ENCODE measurements at places on chromosomes 6 and 20. TPM values are rescaled to one million over a fixed set of nuclear protein-coding genes. Genes with fewer than 3 reads are reported as not detected.

DNA sequence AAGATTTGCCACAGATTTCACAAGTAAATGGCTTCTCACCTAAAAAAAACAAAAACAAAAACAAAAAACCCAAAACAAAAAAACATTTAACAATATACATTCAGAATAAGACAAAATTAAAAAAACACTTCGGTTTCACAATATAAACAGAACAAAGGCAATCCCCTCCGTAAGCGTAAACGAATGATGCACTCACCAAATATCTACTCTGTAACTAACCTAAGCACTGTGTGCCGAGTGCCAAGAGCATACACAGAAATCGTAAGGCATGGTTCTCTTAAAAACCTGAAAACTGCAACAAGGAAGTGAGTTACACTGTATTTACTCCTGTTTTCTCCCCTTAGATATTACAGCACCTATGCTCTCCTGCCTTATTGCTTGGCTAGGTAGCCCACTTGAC is 12.1 kb upstream of the MICAL1 start:
- DNase-seq, result no peak

- no peak for DNase-seq
Measured at GRCh38 chr20:23126281-23127061, 40.3 kb upstream of the CD93 start.

DNA sequence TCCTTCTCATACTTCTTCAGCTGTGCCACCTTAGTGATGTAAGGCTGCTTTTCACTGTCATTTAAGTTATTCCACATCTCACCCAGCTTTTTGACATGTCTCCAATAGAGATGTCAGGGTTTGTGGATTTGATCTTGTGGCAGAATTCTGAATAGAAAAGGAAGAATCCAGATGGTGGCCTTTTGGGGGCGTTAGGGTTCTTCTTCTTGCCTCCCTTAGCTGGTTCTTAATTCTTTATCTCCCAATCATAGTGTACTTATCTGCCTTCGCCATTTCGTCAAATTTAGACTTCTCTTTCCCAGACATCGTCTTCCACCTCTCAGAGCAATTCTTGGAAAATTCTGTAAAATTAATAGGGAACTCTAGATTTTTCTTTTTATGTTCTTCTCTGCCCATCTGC is 422.9 kb downstream of the GJA1 start:
- no peak for DNase-seq

GRCh38 chr6:85684809-85685171 is 42.1 kb upstream of the SYNCRIP start:
- DNase-seq, result no peak

DNA sequence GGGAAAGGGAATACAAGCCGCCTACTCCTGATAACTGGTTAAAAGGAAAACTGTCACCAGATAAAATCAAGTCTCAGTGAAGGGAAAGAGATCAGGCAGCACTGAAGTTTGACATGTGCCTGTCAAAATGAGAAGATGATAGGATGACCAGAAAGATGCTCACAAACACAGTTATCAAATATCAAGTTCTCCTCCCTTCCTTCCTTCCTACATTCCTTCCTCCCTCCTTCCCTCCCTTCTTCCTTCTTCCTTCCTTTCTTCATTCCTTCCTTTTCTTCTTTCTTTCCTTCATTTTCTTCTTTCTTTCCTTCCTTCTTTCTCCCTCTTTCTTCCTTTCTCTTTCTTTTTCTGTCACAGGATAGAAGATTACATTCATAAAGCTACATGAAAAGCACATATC is 55.2 kb downstream of the MYB start:
- no peak for DNase-seq

DNA sequence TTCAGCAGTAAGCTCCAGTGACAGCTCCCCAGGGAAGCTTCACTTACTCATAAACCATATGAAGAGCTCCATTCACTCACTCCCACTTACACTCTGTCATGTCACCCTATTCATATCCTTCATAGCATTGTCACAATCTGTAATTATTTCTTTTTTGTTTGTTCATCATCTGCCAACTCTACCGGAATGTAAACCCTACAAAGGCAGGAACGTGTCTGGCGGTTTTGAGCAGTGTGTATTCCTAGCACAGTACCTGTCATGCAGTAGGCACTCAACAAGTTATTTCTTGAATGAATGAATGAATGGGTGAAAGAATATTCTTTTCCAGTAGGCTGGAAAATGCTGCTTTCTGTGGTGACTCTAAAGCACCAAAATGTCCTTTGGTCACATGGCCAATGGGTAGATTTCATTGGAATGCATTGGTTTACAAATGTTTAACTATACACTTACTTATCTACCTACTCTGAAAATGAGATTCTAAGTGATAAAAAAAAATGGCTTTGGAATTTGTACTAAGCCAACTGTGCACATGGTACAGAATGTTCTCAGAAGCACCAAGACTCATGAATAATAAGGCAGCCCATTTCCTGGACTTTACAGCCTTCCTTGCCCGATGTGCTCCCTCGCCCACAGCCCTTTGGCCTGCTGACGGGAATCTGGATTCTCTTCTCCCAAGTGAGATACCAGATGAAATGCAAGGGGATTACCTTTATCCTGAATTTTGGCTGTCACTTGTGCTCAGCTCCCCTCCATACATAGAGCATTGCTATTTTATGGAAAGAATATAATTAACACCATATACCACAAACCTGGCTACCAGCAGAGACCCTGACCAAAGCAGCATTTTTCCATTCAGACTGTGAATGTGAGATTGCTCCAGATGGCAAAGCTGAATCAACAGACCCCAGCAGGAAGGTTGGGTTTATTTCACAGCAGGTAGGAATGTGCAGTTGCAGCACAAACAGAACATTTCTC is 273.3 kb downstream of the ALDH8A1 start:
- DNase-seq, result no peak

- DNase-seq, result no peak
Measured at GRCh38 chr6:107635057-107635515, 145.2 kb downstream of the SOBP start.

GRCh38 chr6:90644492-90644891 is 57.6 kb upstream of the MAP3K7 start:
- DNase-seq, result no peak

DNA sequence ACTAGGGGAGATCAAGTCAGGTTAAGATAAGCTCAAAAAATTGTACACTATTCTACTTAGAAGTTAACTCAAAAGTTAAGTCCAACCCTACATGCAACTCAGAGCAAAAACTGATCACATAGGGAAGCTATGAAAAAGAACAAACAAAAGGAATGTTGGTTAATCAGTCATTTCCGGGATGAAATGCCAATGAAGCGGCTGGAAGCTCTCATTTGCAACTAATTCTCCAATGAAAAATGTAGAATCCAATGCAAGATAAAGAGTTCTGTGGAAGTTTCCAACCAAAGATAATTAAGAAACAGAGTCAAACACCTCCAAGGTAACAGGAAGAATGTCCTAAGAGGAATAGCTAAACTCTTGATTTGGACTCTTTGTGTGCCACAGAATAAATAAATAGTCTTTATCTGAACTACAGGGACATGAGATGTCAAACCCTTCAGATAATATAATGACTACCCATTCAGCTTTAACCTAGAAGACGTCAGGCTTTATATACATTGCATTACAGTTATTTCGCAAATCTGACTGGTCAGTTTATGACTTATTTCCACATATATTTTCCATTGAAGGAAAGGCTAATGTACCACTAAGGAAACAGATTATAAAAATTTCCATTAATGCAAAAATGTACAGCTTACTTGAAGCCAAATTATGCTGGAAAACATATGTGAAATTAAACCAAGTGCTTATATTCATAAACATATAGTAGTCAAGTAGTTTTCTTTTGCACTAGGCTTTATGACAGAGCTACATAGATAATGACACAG is 48.0 kb upstream of the DST start:
- DNase-seq, result no peak

DNA sequence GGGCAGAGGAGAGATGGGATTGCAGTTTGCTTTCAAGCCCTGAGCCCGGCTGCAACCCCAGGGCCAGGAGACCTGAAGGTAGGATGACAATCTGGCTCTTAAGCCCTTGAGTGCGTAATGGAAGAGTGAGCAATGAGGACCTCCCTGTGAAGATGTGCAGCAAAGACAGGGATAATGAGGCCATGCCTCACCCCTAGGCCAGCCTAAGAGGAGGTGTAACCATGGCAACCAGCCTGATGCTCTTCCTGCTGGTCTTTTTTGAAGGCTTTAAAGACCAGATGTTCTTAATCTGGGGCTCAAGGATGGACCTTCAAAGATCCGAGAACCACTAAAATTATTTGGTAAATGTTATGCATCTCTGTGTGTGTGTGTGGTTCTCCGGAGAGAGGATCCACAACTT is 8.2 kb downstream of the ARHGAP40 start:
- DNase-seq, result no peak

GRCh38 chr6:74997646-74998045 is 208.2 kb downstream of the COL12A1 start:
- DNase-seq, result no peak

CARMIL1 gene
- 20.5 TPM for total RNA-seq

BNIP5 gene
- not detected for total RNA-seq

STX7 gene
- 38.0 TPM for total RNA-seq

RTF2 gene
- 62.6 TPM for total RNA-seq

Measured in endodermal cell (in vitro differentiated cells).